Left ventricle myocardium superior (tissue), 1 donor: ENCODE measurements at places on chromosomes 6 and 20. TPM values are rescaled to one million over a fixed set of nuclear protein-coding genes. Genes with fewer than 3 reads are reported as not detected.

- no peak for DNase-seq
Measured at GRCh38 chr20:16607364-16608276, 34.4 kb upstream of the KIF16B start.

- DNase-seq: no peak
Measured at GRCh38 chr6:150413781-150414281, 45.0 kb downstream of the IYD start.

GRCh38 chr20:35954907-35955251 is 577 bp upstream of the SCAND1 start:
- no peak for DNase-seq

DNA sequence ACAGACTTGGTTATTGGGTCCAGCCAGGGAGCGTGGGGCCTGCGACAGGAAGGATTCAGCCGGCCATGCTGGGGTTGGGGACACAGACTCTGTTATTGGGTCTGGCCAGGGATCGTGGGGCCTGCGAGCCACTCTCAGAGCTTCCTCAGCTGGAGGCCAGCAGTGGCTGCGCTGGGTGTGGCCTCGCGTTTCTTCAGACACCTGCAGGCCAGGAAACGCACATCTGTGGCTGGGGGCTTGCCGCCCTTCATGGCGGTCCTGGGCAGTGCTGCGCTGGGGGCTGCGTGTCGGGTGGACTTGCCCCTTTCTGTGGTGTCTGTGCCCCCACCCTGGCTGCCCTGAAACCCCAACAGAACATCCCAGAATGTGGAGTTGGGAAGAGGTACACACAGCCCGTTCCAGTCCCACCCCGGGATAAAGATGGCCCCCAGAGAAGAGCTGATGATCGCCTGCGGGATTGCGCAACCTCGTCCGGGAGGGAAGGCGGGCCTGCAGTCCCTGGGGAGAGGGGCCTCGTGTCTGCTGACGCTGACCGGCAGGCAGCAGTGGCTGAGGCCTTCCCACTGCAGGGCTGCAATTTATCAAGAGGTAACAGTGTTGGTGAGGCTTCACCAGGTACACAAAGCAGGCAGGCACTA is 16.9 kb upstream of the MTG2 start:
- peak; percentile 68 for DNase-seq

DNA sequence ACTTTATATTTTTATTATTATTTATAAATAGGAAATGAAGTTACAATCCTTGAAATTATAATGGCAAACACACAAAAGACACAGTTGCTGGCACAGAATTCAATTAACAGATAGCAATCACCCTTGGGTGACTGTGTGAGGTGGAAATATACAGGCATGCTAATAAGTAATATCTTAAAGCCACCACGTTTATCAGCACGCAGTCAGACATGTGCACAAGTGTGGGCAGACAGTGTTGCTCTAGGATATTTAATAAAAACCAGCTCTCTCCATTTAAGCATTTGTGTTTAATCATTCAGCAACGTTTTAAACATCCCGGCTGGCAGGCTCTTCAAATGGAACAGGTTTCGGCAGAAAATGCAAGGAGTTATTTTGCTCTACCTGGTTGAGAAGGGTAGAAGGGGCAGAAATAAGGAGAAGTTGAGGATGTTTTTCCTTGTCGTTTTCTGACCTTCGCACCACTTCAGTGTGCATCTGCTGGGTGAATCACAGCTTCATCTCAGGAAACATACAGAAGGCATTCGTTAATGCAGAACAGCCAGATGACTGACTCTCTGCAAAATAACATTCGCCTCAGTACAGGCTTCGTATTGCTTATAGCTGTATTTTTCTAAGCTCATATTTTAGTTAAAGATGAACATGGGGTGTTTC is 585.1 kb downstream of the QKI start:
- DNase-seq: no peak

DNA sequence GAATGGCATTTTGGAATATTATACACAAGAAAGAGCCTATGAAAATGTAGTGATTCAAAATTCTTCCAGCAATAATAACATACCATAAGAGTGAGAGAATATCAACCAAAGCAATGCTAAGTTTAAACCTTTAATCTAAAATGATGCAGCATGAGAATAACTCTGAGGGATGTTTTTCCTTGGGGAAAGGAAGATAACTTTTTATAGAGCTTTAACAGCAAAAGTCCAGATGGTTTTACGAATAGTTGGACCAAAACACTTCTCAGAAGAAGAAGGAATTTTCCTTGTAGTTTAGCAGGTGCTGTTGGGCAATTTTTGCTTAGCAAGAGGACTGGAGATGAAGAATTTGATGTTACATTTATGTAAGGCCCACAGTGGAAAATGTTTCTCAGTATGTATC is 1503.2 kb downstream of the HACE1 start:
- DNase-seq: no peak

DNA sequence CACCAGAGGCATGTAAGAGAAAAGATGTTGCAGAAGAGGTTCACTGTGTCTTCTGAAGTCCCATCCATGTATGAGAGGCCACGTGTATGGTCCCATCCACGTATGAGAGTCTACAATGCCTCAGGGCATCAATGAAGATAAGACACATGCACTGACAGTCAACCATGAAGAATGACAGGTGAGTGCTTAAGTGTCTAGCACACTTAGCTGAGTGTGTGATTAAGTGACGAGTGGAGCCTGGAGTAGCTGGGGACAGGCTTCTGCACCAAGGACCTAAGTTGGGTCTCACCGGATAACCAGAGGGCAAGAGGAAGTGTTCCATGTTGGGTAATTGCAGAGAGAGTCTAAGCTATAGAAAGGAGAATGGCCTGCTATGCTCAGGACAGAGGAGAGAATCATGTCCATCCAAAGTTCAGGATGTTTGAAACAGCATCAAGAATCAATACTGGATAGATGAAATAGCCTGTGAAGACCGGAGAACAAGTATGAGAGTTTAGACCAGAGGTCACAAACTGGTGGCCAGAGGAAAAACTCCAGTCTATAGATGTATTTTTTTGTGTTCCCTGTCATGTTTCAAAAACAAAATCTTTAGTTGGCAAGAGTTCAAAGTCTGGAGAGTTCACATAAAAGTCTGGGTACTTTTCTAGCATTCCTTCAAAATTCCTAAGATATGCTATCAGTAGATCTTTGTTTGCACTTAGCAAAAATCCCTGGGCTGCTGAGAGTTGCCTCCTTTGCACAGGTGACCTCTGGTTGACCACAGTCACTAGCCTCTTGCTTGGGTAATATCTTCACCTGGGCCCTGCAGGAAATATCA is 165.8 kb downstream of the KIF16B start:
- DNase-seq: no peak

- DNase-seq: no peak
Measured at GRCh38 chr20:17380801-17381200, 150.4 kb downstream of the BFSP1 start.

- no peak for DNase-seq
Measured at GRCh38 chr20:57577679-57578475, 17.0 kb downstream of the PCK1 start.

- DNase-seq: no peak
Measured at GRCh38 chr6:89402776-89403175, 9.3 kb downstream of the RRAGD start.

Gene JAG1
- total RNA-seq: 17.0 TPM

Gene TMEM217
- not detected for total RNA-seq
